ENCODE measurements at places on chromosomes 2 and 18. TPM values are rescaled to one million over a fixed set of nuclear protein-coding genes. Genes with fewer than 3 reads are reported as not detected.

GRCh38 chr2:56127463-56128152, 56.2 kb upstream of the CCDC85A start:
- no peak for DNase-seq

GRCh38 chr2:8860239-8860638, 22.8 kb upstream of the KIDINS220 start:
- no peak for DNase-seq

The CFC1 gene
- not detected for polyA plus RNA-seq

GRCh38 chr2:39512434-39512935, 75.4 kb upstream of the MAP4K3 start:
- DNase-seq, result no peak

DNA sequence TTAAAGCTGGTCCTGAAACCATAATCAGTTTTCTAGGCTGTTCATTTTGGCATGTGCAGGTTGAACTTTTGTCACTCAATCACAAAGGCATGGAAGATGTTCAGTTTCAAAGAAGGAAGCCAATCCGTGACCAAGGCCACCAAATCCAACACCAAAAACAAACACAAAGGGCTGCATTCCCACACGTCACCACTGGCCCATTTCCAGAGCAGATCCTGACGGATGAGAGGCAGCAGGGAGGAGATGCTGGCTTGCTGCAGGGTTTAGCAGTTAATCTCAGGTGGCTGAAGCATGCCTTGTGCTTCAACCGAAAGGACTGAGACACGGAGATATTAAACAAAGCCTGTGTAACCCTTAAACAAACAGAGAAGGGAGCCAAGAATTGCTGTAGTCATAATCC, 191.9 kb upstream of the CTAGE1 start:
- DNase-seq, result peak; percentile 67

- no peak for DNase-seq
Measured at GRCh38 chr2:143588746-143589145, 459.5 kb downstream of the ARHGAP15 start.

- no peak for DNase-seq
Measured at GRCh38 chr2:154710685-154711084, 12.2 kb downstream of the KCNJ3 start.

DNA sequence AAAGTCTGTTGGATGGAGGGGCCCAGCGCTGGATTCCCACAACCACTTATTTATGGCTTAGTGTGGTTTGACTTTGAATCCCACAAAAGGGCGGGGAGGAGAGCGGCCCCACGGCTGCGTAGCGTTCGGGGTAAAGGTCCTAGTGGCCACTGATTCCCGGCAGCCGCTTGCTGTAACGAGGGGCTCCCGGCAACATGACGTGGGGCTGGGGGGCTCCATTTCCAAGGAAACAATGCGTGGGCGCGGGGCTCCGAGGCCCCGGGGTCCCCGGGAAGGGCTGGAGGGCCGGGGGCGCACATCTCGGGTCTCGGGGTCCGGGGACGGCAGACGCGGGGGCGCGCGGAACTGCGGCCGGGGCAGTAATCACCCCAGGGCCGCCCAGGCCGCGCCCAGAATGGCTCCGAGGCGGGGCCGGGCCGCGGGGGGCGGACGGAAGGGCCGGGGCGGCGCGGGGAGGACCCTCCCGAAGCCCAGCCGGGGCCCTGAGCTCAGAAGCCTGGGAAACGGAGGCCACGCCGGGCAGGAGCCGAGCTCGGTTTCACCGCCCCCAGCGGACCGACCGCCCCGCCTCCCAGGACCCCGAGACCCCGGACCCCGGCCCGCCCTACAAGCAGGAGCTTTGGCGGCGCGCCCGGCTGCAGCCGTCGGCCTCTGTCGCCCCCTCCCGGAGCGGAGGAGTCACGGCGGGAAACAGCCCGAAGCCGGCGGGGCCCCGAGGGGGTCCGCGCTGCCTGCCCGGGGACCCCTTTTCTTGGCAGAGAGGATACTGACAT, 11.9 kb upstream of the MLPH start:
- DNase-seq, result peak; percentile 71

The PCBP1 gene
- polyA plus RNA-seq, result 284 TPM

DNA sequence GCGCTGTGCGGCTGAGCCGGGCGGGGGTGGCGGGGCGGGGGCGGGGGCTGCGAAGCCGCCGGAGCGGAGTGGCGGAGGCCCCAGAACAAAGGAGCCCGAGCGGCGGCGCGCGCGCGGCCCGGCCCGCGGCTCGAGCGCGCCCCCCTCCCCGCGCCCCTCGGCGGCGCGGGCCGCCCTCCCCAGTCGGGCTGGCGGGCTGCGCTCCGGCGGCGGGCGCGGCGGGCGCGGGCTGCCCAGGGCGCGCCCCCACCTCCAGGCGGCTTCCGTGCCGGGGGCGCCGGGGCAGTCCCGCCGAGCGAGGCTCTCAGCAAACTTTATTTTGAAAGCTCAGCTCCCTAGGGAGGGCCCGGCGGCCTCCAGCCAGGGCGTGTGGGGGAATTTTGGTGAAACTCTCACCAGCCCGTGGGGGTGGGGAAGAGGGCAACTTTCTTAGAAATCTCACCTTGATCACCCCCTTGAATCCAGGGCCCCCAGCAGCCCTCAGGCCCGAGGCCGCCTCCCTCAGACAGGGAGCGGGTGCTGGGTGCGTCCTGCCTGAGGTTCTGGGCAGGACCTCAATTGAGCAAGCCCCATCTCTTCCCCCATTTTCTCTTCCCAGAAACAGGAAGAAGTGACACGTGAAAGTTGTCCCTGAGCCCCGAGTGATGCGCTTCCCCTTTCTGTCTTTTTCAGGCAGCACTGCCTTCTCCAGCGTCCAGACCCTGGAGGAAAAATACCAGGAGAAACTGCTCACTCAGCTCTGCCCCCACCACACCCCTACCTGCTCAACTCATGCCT, 786 bp downstream of the TET3 start:
- peak; percentile 36 for DNase-seq

DNA sequence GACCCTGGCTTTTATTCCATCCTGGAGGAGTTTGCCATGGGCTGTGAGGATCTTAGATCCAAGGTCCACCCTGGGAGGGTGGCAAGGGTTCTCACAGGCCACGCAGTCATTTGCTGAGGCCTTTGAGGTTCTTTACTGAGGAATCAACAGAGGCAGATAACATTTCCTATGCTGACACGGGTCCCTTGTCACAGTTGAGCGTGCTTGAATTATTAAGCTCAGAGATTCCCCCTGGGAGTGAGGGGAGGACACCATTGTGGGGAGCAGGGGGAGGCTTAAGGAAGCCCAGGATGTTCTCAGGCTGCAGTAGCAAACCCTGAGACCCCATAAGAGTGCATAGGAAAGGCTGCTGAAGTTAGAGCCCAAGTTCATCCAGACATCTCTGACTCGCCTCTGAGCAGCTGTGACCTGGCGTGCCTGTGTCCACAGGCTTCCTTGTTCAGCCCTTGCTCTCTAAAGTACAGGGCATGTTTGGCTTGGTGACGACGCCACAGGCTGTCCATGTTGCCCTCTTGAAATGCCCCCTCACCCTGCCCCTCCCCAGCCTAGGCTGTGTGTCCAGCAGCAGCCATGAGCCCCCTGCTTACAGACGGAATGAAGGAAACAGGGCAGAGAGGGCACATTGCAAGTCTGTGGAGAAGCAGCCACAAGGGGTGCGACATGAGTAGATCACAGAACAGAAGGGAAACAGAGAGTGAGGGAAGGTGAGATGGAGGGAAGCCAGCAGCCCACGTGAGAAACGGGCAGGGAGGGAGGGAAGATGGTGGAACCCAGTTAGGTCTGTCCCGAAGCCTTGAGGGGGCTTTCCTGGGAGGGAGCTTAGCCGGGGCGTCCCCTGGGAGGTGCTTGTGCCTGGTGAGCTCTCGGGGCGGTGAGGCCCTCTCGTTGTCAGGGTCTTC, 34.0 kb downstream of the NAPG start:
- no peak for DNase-seq

The DYNAP gene
- not detected for polyA plus RNA-seq

GRCh38 chr18:11956371-11957308, 24.7 kb upstream of the IMPA2 start:
- DNase-seq, result no peak

DNA sequence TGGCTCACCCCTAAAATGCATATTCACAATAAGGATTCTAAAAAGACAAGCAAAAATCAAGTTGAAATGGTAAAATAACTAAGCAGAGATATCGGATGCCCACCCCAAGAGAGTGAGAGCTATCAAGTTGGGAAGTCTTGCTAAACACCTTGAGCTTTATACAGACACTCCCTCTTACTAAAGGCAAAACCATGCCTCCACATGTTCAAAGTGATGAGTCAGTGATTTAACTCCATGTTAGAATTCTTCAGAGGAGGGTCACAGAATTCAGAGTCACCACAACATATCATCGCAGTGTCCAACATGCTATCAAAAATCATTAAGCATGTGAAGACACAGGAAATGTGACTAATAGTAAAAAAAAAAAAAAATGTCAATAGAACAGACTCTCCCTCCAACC, 20.6 kb upstream of the ST8SIA3 start:
- no peak for DNase-seq

The TUBA4B gene
- polyA plus RNA-seq, result 0.55 TPM

DNA sequence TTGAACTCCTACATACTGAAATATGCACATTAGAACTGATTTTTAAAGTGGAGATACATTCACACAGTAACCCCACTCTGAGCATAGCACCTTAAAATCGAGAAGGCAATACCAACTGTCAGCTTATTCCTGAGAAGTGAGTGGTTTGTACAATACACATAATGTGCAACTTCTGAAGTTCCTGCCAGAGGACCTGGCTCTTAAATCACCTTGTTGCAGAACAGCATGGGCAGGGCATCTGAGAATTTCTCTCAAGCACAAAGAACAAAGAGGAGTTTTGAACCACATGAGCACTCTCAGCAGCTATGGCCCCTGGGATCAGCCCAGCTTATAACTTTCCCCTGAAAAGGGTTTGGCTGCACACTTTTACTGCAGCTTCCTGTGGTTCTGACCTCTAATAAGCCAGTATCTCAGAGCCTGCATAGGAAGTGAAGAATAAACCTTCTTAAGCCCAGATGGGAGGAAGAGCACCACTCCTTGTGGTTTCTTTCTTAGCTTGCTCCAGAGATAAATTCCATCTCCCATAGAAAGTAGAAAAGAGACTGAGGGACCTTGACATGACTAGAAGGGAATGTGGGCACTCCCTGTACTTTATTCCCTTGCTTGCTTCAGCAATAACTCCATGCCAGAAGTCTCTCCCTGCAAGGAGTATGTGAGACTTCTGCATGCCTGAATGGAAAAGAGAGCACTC, 862.3 kb downstream of the SUCLG1 start:
- DNase-seq, result no peak

- DNase-seq, result no peak
Measured at GRCh38 chr2:238772635-238773297, 75.1 kb upstream of the TWIST2 start.

DNA sequence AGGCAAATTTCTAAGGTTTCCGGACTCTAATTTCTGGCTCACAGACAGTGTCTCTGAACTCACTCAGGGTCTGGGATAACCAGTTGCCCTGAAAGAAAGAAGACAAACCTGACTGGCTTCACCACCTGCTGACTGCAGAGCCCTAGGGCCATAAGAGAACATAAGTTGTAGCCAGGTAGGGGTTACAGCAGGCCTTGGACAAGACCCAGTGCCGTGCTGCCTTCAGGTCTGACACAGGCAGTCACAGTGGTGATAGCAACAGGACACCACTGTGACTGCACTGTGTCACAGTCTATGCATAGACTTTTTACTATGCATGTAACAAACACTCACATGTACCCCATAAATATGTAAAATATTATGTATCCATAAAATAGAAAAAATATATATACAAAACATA, 508.5 kb downstream of the PID1 start:
- DNase-seq, result no peak

DNA sequence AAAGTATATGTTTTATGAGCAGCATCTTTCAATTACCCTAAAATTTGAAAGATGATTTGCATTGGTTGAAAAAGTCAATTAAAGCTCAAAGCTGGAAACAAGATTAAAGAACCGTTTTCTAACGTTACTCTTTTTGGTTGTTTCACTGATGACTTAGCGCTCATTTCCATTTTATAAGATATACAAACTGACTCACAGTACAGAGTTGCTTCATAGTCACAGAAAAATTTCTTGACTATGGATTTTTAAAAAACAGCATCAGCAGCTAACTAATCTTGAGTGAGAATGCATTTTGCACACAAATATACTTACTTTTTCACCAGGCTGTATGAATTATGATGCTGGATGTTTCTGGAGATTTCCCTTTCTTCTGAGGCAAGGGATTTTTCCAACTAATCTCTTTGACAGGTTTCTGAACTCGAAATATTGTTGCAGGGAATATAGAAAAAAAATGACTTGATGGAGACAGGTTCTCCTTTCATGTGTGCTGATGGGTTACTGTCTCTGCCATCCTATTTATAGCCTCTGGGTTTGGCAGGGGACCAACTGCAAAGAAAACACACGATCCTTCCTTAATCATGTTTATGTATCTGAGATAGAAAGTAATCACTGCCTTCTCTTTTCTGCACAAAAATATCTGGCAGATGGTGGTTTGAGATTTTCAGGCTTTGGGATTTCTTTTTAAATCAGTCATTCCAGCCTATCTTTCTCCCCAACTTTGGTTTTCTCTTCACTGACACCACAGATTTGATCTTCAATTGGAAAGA, 129.4 kb upstream of the DAPL1 start:
- no peak for DNase-seq

GRCh38 chr2:150621526-150622213, 134.2 kb upstream of the RND3 start:
- DNase-seq, result no peak

GRCh38 chr2:2530334-2530733, 199.3 kb upstream of the MYT1L start:
- peak; percentile 9 for DNase-seq

The ELOA2 gene
- polyA plus RNA-seq, result not detected

GRCh38 chr18:76233876-76234675, 261.0 kb downstream of the ZNF516 start:
- DNase-seq, result no peak

The IL37 gene
- polyA plus RNA-seq, result not detected

- no peak for DNase-seq
Measured at GRCh38 chr18:35610089-35610488, 28.5 kb downstream of the GALNT1 start.

The RAMP1 gene
- polyA plus RNA-seq, result not detected

DNA sequence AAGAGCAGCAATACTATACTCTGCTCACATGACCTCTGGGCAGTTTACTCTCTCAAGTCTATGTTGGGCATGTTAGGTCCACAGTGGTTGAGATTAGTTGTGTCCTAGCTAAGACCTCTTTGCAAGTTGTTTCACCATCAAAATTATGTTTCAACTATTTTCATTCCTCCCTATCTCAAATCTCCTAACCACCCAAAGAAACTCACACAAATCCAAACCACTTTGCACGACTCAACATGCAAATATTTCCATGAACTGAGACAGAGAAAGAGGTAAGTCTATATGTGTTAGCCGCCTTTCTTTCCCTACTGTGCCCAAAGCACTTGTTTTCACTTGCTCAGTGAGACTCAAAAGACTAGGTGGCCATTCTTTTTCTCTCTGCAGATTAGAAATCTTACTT, 546.8 kb downstream of the TNS1 start:
- DNase-seq, result no peak
